CD4-positive, alpha-beta T cell treated with Interleukin-6 for 4 hours (primary cell): ENCODE measurements at places on chromosomes 5 and 9.
A peak's percentile ranks its signal among the peaks of the same experiment; 100 is the strongest.

- DNase-seq = no peak
Observed at GRCh38 chr5:141778206-141778605, 96.2 kb upstream of the ARAP3 start.

DNA sequence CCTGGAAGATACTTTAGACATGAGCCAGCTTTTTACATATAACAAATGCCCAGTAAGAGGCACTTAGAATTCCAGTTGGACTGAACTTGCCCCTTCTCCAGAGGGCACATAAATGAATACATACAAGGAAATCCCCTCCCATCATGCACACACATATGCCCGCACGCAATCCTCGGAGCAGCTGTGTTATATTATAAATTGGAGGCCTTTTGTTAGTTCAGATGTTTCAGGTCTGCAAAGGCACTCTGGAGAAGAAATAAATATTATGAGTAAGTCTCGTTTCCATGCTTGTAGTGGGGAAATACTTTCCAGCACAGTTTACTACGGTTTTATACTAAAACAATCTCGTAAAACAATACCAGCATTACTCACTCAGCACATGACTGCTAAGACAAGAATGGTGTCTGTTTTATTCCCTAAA is 17.6 kb upstream of the MUSK start:
- no peak for DNase-seq

DNA sequence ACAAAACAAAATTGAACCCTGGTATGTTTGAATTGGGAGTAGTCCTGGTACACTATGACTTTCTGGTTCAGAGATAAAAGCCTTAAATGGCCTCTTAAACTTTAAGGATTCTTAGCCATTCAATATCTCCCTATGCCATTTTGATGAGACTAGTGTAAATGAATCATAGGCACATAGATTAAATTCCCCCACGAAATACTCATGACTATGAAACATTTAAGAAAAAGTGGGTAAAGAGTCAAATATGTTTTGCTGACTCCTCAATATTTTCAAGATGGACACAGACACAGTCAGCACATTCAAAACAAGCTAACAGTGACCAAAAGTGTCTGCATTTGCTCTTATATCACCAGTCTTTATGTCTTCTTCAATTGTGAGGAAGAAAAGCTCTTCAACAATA is 278.3 kb downstream of the PDE4D start:
- DNase-seq = no peak

DNA sequence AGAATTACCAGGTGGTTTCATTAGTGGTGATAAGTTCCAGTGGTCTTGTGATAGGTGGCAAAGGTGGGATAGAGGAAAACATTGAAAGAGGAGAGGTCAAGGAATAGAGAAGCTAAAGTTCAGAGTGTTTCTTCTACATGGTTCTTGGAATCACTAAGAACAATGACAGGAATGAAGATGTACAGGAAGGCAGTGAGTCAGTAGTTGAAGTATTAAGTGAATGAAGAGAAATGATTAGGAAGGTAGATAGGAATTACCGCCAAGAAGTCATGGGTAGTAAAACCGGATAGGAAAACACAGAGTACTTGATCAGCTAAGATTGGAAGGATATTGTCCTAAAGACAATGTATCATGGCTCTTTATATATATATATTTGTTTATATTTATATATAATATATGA is 37.9 kb upstream of the RASA1 start:
- no peak for DNase-seq

GRCh38 chr5:57549566-57549965 is 67.0 kb upstream of the ACTBL2 start:
- no peak for DNase-seq

GRCh38 chr5:68777135-68777534 is 316.7 kb upstream of the SLC30A5 start:
- DNase-seq = no peak

DNA sequence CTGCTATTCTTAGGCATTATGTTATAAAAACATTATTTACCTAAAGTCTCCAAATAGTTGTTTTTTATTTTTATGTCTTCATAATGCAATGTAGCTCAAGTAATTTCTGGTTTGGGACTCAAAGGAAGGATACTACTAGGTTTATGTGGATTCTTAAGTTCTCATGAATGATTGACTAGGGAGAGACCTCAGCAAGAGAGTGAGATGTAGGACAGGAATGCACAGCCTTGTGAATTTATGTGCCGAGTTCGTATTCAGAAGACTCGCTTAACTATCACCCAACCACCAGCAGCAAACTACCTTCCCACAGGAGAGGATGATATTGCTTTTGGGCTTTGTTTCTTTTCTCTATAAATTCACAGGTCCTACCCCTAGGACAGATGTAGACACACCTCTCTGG is 282.9 kb downstream of the ARHGEF28 start:
- no peak for DNase-seq

DNA sequence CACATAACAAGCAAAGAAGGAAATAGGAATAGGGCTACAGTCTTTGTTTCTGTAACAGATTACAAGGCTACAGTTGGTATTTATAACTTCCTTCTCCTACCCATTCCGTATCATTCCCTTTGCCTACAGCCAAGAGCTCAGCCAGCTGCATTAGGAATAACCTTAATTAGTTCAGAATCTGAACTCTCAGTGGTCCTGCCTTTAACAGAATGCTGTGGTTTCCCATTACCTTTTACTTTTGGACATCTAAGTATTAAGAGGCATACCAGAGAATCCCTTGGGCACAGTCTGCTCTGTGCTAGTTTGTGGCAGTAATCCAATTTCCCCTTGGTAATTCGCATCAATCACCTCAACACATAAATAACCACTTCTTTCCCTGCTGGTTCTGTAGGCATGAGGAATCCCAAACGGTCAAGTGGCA is 44.2 kb downstream of the PKD2L2 start:
- no peak for DNase-seq

- DNase-seq = no peak
Observed at GRCh38 chr5:174572591-174572990, 151.8 kb upstream of the MSX2 start.

- no peak for DNase-seq
Observed at GRCh38 chr9:111399772-111400563, 69.9 kb upstream of the OR2K2 start.

DNA sequence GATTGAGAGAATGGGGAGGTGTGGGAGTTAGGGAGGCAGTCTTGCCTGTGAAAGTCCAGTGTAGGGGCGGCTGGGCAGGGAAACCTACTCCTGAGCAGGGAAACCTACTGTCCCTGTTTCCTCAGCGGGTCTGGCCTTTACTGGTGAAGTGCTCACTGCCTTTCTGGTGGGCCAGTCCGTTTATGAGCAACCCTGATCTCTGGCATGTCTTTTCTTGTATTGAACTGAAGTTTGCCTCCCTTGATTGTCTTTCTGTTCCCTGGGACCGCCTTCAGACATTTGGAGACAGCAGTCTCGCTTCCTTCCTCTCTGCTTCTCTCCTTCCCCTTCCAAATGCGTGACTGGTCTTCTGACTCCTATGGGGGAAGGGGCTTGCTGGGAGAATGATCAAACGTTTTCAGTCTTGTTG is 2.9 kb downstream of the SNX18 start:
- peak; percentile 8 for DNase-seq

DNA sequence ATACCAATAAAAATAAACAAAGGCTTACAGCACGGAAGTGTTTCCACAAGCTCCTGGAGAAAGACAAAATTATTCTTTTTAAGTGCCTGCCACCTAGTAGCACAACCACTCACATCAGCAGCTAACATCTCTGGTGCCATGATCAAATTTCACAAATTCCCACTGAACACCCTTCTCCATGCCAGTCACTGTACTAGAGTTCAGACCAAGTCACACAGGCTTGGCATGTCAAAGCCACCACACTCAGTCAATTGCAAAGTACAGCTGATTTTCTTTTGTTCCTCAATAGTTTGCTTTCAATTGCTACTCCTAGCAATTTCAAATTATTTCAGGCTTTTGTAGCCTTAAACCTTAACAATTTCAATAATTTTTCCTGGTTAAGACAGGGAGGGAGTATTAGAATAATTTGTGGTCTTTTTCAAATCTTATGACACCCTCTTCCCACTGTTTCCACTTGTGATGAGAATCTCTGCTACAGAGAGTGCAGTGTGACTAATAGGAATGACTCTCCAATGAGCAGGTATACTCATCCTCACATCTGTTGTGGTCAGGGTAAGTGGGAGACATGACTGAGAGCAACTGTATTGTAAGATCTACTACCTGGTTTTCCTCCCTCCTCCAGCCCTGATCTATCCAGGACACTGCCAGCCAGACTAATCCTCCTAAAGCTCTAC is 46.2 kb downstream of the RNF145 start:
- DNase-seq = no peak

- no peak for DNase-seq
Observed at GRCh38 chr5:152271420-152271819, 133.7 kb downstream of the NMUR2 start.

DNA sequence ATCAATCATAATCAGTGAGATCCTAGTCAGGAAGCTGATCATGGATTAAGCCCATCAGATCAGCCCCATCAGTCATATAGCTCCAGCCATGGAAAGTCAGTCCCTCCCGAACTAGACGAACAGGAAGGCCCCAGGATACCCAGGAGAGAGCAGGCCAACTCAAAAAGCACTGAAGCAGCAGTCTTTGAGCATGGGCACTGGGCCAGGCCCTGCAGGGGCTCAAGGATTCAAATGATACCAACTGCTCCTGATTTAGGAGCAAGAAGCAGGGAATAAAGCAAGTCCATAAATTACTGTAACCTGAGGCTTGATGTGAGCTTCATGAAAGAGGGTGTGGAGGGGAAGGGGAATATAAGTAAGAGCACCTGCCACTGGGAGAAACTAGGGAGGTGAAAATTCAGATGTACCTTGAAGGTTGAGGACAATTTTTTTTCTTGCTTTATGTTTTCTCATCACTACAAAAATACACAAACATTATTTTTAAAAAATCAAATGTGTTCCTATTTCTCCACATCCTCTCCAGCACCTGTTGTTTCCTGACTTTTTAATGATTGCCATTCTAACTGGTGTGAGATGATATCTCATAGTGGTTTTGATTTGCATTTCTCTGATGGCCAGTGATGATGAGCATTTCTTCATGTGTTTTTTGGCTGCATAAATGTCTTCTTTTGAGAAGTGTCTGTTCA is 115.2 kb downstream of the SIL1 start:
- no peak for DNase-seq

GRCh38 chr5:31100781-31101310 is 92.6 kb upstream of the CDH6 start:
- DNase-seq = no peak

DNA sequence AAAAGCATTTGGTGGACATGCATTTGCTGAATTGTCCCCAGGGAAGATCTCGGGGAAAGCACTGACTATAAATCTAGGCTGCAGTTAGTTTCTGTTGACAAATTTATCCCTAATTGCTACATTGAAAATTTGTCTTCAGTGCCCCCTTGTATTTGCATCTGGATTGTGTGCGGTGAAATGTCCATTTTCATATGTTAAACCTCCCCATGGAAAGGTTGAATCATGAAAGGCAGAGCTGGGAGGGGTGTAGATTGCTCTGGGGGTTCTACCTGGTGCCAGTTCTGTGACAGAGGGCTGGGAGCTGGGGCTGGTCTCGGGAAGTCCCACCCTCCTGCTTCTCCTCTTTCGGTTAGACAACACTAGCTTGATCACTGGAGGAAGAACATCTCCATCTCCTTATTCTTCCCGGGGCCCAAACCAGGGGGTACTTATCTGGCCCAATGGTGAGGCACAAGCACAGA is 101.9 kb downstream of the GADD45G start:
- no peak for DNase-seq

GRCh38 chr9:99262949-99263418 is 40.9 kb downstream of the SEC61B start:
- DNase-seq = no peak

DNA sequence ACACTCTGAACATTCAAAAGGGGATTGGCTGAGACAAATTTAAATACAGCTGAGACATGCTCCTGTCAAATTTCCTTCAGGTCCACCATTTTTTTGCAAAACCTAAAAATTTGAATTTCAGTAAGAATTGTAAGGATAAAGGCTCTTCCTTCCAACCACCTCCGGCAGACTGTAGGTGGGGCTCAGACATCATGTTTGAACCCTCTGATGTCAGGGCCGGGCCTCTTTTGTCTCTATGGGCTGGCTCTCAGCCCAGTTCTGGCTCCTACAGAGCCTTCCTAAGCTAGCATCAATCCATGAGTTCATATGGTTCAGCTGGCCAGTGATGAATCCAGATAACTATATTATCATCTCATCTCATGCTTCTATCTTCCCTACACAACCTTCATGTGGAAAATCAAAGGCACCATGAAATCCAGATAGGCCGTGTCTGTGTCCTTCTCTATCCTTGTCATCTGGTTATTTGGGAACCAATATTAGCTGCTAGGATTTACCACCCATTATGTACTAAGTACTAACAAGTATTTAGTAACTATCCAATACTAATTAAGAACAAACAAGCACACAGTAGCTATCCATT is 44.2 kb downstream of the NIPSNAP3B start:
- DNase-seq = no peak

GRCh38 chr5:135007305-135007704 is 26.7 kb downstream of the PITX1 start:
- no peak for DNase-seq

DNA sequence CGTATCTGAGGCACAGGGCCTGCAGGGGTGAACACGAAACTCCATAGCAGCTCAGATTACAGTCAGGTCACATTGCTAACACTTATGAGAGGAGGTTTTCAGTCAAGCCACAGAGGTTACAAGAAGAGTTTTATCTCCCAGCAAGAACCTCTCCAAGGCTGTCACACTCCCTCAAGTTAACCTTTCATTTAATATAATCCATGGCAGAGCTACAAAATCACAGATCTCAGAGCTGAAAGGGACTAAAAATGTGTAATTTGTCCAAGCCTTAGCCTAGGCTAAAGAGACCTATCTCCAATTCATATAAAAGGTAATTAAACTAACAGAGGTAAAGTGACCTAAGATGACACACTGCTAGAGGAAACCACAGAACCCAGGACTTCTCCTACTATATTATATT is 57.2 kb downstream of the MLANA start:
- no peak for DNase-seq

DNA sequence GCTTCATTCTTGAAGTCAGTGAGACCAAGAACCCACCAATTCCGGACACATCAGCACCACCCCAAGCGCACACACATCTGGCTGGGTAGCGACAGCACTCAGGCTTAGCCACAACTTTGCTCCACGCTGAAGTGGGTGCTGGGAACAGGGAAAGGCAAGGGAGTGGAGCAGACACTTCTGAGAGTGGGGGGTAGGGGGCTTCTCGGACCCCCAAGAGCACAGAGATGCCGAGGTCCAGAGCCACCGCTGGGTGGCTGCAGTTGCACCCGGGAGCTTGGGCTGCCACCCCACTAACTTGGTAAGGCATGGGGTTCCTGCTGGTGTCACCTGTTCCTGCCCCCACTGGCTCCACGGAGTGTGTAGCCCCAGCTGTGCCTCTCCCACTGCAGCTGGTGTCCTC is 225.3 kb upstream of the RIOK2 start:
- no peak for DNase-seq

DNA sequence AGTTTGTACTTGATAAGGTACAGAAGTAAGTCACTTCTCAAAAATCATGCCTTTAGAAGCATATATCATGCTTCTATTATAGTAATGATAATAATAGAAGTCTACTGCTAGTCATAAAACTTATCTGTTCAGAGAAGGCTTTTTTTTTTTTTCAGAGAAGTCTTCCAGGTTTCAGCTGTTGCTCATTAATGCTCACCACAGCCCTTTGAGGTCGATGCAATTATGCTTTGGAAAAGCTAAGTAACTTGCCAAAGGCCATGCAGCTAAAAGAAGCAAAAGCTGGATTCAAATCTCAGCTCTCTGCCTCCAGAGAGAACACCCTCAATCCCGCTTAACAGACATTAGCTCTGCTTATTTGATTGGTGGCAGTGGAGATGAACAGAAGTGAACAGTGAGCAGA is 150.8 kb downstream of the DOCK8 start:
- no peak for DNase-seq

GRCh38 chr5:126004636-126005035 is 418.6 kb upstream of the GRAMD2B start:
- no peak for DNase-seq
